ENCODE measurements at places on chromosomes 11 and 22.

DNA sequence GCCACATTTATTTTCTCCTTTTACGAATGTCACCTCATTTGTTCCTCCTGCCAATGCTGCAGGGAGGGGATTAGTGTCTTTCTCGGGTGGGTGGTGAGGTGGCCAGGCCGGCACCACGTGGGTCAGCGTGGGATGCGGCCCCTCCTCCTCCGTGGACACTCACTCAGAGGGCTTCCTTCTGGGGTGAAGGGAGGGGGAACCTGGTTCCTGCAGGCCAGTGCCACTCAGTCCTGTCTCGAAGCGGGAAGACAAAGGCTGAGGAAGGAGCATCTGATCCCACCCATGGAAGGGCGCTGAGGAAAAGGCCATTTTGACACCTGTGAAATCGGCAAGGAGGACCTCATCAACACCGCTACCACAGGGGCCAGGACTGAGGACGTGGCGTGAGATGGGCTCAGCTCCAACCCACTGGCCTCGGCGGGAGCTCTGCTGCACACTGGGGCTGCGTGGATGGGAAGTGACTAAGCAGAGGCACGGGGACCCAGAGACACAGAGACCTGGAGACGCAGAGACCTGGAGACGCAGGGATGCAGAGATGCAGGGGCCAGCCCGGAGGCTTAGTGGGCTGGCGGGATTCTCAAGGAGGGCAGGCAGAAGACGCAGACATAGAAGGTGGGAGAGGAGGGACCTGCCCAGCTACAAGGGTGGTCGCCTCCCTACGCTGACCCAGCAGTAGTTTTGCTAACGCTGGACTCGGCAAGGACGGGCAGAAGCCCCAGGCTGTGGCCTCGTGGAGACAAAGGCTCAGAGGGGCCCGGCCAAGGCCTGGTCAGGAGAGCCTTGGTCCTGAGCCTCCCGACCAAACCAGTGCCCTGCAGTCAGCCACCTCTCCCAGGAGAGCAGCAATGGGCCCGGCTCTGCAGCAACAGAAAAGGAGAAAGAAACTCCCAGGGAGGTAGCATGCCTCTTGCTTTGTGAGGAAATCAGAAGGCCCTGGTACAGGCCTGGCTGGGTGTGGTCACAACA lies 1071.2 kb downstream of the BRD1 start:
- DNase-seq: no peak

GRCh38 chr11:61610905-61611304 lies 30.0 kb upstream of the SYT7 start:
- DNase-seq: no peak

- DNase-seq: no peak
These were observed 6.0 kb downstream of the PKNOX2 start for GRCh38 chr11:125170510-125171031.

DNA sequence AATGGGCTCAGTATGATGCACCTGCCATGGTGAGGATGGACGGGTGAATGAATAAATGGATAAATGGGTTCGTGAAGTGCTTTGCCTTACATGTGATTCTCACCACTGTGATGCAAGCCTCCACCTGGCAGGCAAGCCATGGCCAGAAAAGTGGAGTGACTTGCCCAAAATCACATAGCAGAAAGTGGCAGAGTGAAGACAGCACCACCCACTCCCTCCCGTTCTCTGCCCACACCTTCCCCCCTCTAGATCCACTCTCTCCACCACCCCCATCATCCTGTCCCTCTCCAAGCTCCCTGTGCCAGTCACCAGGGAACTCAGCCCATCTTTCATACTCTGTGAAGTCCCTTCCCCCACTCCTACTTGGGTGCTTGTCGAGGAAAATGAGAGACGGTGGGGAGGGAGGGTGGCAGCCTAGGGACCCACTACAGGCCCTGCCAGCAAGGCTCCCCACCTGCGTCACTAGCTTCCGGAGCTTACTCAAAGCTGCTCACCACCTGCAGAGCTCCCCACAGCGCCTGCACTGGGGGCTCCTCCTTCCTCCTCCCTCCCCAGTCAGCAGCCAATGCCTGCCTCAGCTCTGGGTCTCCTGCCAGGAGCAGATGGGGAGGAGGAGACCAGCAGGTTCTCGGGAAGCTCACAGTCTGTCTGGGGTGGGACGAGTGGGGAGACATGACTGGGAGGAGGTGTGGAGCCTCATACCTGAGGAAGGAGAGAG lies 82.3 kb downstream of the PDE2A start:
- DNase-seq: peak; percentile 27

- DNase-seq: no peak
These were observed 72.3 kb downstream of the ADM start for GRCh38 chr11:10377183-10377582.

DNA sequence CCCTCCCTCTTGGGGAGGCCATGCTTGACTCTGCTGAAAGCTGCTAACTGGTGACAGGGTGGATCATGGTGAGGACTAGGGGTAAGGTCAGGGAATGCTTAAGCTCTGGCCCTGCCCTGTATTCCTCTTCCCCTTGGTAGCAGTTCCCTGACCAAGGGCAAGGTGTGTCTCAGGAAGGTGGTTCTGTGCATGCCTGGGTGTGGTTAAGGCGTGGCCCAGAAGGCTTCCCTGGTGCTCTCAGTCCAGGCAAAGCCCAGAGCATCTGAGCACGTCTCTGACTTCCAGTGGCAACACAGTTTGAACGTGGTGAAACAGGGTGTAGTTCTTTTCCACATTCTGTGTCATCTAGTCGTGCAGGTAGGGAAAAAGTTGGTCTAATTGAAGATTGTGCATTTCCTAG lies 53.1 kb upstream of the HORMAD2 start:
- DNase-seq: no peak

DNA sequence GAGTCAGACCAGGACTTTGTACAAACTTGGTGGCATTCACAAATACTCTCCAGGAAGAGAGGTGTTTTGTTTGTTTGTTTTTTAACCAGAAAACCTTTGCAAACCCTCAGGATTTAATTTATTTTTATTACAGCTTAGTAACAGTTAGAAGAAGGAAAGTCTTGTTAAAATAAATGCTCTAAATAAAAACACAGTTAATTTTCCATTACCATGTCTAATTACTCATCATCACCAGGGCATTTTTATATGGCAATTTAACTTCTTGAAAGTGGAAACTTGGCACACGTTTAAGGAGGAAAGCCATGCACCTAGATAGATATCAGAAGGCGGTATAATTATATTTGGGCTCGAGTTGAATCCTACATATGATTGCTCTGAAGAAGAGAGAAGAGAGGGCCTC lies 7.4 kb downstream of the BARX2 start:
- no peak for DNase-seq

- peak; percentile 74 for DNase-seq
These were observed 56.4 kb upstream of the CD44 start for GRCh38 chr11:35082321-35083180.

- DNase-seq: no peak
These were observed 3.2 kb downstream of the TBC1D10C start for GRCh38 chr11:67406969-67407687.

GRCh38 chr11:13332124-13332523 lies 54.5 kb downstream of the BMAL1 start:
- DNase-seq: no peak

GRCh38 chr11:45109400-45109799 lies 37.0 kb upstream of the PRDM11 start:
- no peak for DNase-seq

- DNase-seq: no peak
These were observed 30.5 kb downstream of the KCNQ1 start for GRCh38 chr11:2475136-2475918.

Data from stimulated activated CD8-positive, alpha-beta memory T cell treated with anti-CD3 and anti-CD28 coated beads, Interleukin-15, amount 100 ng/mL, for 4 hours (primary cell).